ENCODE measurements at places on chromosomes 3 and 15.

- peak; percentile 57 for DNase-seq
These were observed 58.0 kb downstream of the CMTM8 start for GRCh38 chr3:32296251-32297204.

GRCh38 chr15:89767411-89767915 is 8.7 kb upstream of the MESP2 start:
- no peak for DNase-seq

GRCh38 chr15:34721802-34722438 is 32.9 kb downstream of the GJD2 start:
- DNase-seq = no peak

DNA sequence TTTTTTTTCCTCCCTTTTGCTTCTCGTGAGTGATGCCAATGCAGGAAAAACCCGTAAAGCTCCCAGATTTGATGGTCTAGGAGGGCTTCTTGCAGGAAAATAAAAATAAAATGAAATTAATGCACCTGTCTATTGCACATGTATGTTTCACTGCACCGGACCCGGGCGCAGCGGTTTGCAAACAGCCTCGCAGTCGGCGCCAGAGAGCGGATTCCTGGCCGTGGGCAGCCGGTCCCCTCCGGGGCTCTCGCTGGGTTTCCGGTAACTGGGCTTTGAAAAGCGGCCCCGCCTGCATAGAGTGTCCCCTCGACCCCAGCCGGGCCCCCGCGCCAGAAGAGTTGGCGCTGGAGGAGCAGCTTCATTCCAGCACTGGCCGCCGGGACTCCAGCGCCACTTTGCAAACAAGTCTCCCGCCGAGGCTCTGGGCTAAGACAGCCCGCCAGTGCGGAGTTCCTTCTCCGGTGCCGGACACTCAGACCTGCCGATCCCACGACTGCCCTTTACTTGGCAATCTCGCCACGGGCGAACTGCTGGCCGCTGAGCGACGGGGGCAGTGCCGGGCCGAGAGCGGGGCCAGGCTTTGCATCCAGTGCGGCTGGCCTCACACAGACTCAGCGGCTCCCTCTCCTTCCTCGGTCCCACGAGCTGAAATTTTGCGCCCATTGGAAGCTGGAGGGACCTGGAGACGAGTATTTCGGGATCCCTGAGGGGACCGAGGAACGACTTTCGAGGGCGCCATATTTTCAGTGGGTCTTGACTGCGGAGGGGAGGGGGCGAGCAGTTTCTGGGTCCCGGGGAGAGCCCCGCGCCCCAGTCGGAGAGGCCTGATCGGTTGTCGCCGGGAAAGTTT is 225.9 kb upstream of the C2CD4B start:
- peak; percentile 12 for DNase-seq

All from stimulated activated CD4-positive, alpha-beta T cell treated with anti-CD3 and anti-CD28 coated beads, Interleukin-2, amount 100 ng/mL, for 48 hours (primary cell).